Fibroblast of skin of right biceps (primary cell): ENCODE measurements at places on chromosomes 1 and 21.

DNA sequence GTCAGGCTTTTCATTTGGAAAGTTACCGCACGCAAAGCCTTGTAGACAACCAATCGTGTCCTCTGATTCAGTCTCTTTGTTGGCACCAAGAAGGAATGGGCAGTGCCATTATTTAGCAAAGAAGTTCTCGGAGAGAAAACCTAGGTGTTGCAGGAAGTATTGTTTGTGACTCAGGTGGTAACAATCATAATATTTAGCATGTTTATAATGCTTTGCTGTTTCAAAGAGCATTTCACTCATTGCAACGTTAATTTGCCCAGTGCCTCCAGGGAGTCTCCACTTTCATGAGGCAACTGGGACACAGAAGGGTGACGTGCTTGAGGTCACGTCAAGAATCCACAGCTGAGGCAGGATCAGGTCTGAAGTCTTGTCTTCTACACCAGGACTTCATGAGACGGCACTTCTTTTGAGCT is 31.4 kb downstream of the STPG1 start:
- no peak for DNase-seq

GRCh38 chr21:35933466-35933865 is 126.9 kb downstream of the SETD4 start:
- peak; percentile 97 for DNase-seq

- peak; percentile 31 for DNase-seq
These were observed 16.6 kb upstream of the LGALS8 start for GRCh38 chr1:236507022-236507700.

- DNase-seq = peak; percentile 72
These were observed 411.8 kb upstream of the PTBP2 start for GRCh38 chr1:96309783-96310182.

- DNase-seq = peak; percentile 77
These were observed 56.1 kb upstream of the CAMK1G start for GRCh38 chr1:209527372-209527771.

DNA sequence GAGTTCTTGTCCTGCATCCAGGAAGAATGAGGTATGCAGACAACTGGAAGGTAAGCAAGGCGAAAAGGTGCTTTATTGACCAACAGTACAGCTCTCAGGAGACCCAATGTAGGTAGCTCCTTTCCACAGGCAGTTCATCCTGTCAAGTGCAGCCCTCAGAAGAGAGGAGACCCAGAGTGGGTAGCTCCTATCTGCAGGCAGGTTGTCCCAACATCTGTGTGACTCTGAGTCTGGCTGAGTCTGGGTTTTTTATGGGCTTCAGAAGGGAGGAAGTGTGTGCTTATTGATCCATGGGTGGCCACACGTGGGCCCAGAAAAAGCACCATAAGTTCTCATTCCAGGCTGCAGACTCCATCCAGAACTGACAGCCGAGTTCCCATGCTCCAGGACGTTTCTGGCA is 34.0 kb downstream of the ZNF691 start:
- no peak for DNase-seq

- no peak for DNase-seq
These were observed 445.6 kb downstream of the PLPP3 start for GRCh38 chr1:56133522-56134472.

DNA sequence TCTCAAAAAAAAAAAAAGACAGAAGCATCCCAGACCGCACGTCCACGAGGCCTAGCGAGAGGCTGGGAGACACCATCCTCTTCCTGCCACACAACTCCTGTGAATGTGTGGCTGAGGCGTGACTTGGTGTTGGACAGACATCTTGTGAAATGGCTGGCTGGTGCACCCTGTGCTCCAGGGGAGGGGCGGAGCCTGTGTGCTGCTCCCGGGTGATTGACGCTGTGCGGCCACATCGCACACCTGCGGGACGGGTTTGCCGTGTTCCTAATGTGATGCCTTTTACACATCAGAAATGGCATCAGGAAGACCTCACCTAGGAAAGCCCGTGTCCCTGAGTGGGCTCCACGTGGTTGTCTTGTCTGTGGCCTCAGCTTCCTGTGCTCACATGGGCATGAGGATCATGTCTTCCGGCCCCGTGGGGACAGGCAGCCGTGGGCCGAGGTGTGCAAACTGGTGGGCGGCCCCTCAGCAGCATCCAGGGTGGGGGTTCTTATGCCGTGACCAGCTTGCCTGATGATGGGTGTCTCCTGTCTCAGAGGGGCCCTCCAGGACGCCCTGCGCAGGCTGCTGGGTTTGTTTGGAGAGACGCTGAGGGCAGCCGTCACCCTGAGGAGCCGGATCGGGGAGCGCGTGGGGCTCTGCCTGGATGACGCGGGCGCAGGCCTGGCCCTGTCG is 64.4 kb downstream of the PCNT start:
- no peak for DNase-seq

GRCh38 chr21:25324666-25325065 is 282.6 kb downstream of the MRPL39 start:
- no peak for DNase-seq

GRCh38 chr1:90356991-90357390 is 360.1 kb downstream of the BARHL2 start:
- no peak for DNase-seq

GRCh38 chr1:94000510-94001282 is 91.5 kb upstream of the GCLM start:
- no peak for DNase-seq

DNA sequence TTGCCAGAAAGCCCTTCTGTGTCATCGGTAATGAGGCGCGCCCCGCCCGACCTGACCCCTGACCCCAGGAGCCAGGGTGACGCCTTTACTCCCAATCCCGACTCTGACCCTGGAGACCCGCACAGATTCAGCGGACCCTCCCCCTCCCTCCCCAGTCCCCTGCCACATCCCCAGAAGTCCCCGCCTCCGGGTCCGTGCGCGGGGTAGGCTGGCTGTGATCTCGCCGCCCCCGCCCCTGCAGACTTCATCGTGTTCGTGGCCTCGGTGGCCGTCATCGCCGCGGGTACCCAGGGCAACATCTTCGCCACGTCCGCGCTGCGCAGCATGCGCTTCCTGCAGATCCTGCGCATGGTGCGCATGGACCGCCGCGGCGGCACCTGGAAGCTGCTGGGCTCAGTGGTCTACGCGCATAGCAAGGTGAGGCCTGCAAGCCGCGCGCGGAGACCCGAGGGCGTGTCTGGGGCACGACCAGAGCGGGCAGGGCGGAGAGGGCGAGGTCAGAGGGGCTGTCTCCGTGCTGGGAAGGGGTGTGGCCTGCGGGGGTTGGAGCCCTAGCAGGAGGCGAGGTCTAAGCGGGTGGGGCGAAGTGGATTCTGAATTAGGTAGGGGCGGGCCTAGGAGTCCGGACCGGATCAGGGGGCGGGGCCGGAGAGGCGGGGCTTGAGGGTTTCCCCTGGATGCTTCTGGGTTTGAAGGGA is 34.8 kb downstream of the KCNQ4 start:
- peak; percentile 44 for DNase-seq

DNA sequence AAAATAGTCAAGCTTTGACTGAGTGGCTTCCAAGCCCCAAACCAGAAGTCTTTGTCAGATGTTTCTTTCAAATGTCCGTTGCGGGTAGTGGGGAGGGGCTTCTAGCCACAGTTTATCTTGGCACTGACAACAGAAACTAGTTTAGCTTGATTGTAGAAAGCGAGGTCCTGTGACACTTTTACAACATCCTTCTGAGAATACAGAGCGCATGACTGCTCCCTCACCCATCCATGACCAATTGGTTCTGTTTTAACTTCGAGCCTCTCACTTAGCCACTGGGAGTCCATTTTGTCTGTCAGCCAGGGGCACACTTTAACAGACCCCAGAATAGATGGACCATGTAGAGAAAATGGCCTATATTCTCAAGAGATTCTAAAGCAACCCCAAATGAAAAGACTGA is 199.2 kb upstream of the ST6GALNAC5 start:
- DNase-seq = no peak

DNA sequence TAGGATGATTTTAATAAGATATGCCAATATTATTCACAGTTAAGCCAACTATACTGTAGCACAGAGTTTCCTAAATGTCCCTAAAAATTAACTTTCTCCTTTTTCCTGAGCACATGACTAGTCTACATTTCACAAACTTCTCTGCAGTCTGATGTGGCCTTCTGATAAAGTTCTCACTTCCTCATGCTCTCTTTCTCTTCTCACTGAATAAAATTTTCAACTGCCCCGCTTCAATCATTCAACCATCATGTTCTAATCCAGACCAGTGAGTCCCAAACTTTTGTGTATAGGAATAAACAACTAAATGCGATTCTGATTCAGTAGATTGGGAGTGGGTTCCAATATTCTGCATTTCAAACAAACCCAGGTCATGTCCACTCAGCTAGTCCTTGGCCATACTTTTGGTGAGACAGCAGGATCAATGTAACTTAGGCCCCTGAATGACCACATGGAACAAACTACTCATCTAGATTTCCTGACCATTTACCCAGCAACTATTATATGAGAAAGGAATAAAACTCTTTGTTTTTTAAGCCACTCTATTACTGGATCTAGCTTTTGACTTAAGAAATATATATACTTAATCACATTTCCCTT is 20.1 kb downstream of the TUT4 start:
- DNase-seq = no peak

GRCh38 chr1:203475012-203475981 is at the start of gene PRELP:
Gene PRELP (plus strand): TSS chr1:203475806. CDS start chr1:203483185, 7,379 bp downstream.
- DNase-seq = peak; percentile 61

DNA sequence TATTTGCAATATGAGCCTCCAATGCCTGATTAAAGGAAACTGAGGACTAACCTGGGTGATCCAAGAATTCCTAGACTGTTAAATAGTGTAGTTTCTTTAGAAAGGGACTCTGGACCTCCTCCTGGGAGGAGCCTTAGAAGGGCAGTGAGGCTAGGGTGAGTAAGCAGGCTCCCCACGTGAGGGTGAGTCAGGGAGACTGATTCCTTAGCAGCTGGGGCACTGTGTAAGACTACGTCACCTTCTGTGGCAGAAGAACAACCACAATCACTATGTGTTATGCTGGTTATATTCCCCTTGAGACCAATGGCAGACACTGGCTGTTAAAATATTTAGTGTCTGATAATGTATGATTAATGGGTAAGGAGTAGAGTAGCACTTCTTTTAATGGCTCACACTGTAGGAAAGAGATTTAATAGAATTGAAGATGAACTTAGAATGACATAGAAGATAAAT is 53.3 kb upstream of the SYT14 start:
- peak; percentile 99 for DNase-seq

- DNase-seq = peak; percentile 7
These were observed 11.5 kb downstream of the THAP3 start for GRCh38 chr1:6635910-6636760.

DNA sequence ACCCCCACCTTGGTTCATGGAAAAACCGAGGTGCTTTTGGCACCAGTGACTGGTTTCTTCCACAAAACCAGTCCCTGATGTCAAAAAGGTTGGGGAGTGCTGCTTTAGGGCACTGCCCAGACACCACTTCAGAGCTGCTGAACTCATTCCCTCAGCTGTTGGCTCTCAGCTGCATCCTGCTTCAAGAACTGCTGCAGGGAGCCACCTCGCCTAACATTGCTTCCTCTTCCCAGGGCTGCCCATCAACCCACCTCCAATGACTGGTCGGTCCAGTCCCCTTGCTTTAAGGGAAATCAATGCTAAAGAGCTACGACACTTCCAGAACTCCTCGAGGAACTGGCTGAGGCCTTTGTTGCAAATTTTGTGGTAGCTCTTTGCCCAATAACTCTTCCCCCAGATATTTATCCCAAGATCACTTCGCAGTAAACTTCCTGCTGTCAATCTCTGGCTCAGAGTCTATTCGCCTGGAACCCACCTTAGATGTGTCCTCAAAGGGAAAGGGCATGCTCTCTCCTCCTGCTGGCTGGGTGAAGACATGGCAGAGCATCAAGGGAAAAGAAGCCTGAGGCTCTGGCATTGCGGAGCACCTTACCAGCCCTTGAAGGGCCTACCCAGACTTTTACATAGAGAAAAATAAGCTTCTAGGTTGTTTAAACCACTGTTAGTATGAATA is 29.0 kb downstream of the C1orf52 start:
- DNase-seq = no peak

DNA sequence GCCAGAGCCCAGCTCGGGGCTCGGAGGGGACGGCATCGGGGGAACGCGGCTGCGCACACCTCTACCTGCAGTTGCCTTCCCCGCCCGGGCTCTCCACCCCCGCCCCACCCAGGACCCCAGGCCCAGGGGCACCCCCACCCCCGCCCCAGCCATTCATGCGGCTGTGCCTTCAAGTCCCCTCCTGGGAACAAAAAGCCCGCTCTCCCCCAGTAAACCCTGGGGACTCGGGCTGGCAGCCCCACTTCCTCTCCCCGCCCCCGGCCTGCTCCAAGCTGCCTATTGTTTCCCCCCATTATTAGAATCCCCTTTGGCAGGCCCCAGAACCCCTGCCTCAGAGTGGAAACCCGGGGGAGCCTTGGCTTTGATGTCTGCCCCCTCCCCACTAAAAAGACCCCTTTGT is 18.0 kb downstream of the MEGF6 start:
- DNase-seq = no peak

DNA sequence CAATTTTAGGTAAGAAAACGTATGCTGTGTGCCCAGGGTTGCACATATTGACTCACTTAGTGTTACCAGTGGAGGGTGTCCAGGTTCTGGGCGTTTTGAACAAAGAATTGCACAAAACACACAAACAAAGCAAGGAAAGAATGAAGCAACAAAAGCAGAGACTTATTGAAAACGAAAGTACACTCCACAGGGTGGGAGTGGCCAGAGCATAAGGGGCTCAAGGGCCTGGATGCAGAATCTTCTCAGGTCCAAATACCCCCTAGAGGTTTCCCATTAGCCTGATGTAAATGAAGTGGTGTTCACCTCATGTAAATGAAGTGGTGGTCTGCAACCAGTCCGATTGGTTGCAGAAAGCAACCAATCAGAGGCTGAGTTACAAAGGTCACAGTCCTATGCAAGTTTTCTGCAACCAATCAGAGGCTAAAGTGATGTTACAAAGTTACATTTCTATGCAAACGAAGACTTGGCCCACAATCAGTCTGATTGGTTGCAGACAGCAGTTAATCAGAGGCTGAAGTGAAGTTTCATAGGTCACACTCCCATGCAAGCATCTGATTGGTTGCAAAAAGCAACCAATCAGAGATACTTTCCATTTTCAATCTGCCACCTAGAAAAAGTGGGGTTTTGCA is 228.3 kb downstream of the ST6GALNAC3 start:
- no peak for DNase-seq
